IPS-NIHi11 (cell line): ENCODE measurements at places on chromosomes 1 and 21.

DNA sequence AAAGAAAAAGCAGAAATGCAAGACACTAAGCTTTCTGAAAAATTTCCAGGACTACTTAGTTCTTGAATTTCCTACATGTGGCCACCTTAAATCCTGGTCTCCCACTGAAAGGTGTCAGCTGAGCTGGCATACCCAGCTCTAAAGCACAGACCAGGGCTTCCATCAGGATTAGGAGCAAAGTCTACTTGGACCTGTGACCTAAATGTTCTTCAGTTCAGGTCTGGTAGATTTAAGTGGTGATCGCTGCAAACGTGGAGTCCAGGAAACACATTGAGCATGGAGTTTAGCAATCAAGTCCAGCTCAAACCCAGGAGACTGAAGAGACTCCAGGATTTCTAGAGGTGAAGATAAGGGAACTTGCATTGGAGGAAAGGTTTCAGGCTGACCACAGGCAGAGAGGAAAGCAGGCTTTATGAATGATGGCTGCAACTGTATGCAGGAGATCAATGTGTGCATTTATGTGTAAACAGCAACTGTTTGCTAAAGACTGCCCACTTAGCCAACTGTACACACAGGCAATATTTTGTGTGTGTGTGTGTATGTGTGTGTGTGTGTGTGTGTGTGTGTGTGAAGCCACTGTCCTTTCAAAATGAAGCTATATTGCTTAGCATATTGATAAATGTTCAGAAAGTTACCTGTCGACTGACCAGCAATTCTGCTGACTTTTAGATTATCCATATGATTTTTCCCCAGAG lies 75.2 kb downstream of the LMX1A start:
- DNase-seq, result no peak

GRCh38 chr1:216046336-216046735 lies 376.9 kb downstream of the USH2A start:
- no peak for DNase-seq

GRCh38 chr1:59316497-59317128 lies 19.7 kb downstream of the FGGY start:
- DNase-seq, result no peak

DNA sequence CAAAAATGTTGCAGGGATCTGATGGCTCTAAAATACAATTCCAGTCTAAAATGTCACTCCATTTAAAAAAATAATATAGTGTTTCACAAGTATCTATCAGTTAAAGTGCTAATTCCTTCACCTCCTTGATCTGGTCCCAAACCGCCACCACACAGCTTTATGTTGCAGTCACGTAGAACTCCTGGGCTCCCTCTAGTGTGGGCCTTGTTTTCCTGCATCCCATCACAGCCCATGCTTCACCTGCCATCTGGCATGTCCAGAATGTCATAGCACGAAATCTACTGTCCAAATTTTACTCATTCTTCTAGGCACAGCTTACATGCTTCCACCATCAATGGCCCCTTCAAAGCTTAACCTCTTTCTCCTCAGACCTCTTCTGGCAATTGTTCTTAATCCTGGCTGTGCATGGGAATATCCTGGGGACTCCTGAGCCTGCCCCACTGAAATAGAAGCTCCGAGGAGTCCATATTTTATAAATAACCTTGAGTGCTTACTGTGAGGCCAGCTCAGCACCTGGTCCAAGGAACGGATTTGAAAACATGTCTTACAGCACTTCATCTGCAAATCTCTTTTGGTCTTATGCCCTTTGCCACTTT lies 15.5 kb downstream of the FYB2 start:
- peak; percentile 58 for DNase-seq

DNA sequence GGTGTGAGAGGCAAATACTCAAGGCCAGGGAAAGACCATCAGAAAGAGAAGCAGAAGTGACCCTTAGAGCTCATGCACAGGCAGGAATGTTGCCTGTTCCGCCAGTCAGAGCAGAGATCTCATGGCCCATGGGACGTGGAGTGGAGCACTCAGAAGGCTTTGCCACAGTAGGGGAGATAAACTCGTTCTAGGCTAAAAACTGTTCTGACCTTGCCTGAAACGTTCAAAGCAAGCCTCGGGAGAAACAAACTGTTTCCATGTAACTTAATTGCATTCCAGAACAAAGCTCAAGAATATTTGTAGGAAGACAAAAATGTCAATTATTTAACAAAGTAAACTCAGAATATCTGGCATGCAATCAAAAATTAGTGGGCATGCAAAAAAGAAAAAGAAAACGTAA lies 20.7 kb upstream of the SLC19A1 start:
- no peak for DNase-seq

DNA sequence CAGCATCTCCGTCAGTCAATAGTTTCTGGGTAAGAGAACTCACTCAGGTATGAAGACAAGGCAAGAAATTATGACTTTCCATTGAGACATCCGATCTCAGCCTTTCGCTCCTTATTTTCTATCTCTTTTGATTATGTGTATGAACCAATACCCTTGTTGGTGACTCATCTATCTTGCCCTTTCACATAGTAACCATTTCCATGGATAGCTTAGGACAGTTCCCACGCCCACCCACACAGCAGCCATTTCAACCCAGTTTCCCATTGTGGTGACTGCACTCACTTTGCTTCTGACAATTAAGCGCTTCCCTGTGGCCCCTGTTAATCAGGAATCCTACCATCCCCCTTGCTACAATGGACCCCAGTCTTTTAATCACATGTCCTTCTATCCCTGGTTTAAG lies 210.6 kb upstream of the ADGRL2 start:
- no peak for DNase-seq

GRCh38 chr1:28417441-28417922 lies 47.9 kb downstream of the PHACTR4 start:
- no peak for DNase-seq

GRCh38 chr1:182565537-182565936 lies 23.5 kb downstream of the RNASEL start:
- no peak for DNase-seq

DNA sequence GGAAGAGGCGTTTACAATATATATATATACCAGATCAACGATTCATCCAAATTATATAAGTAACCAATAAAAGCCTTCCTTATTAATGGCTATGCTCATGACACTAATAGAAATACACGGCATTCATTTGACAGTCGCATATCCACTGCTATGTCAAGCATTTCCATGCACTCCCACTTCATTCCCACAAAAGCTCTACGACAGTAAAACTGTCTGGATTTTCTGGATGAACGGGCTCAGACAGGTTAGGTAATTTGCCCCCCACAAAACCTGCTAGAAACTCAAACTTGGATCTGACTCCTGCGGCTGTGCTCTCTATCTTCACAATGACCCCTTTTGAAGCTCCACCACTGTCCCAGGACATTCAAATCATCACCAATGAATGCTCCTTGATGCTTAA lies 11.4 kb downstream of the DNAJC11 start:
- DNase-seq, result no peak

- no peak for DNase-seq
Observed at GRCh38 chr21:42019101-42019605, 9.0 kb upstream of the ZBTB21 start.

GRCh38 chr1:52119301-52120079 lies 22.4 kb upstream of the ZFYVE9 start:
- DNase-seq, result peak; percentile 23

- no peak for DNase-seq
Observed at GRCh38 chr1:197137322-197137721, 9.1 kb downstream of the ASPM start.

GRCh38 chr1:58769809-58770320 lies 14.0 kb downstream of the JUN start:
- DNase-seq, result no peak

GRCh38 chr1:73100216-73100615 lies 817.9 kb upstream of the NEGR1 start:
- DNase-seq, result no peak

DNA sequence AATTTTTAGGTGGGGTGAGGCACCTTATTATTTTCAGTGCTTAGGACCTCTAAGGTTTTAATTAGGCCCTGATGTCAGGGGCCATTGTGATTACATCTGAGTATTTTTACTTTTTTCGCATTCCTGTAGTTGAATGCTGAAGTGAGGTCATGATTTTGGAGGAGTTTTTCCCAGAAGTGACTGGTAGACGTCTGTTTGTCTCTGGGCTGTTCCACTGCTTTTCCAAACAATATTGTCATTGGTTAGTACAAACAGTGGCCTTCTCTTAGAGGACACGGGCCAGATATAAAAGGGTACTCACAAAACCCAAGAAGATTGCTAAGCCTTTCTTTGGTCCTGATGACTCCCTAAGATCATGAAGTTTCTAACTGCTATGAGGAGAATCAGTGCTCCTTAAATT lies 7.6 kb upstream of the RASAL2 start:
- no peak for DNase-seq
